Upper lobe of left lung (tissue), 6 donors: ENCODE measurements at places on chromosomes 1 and 21. TPM values are rescaled to one million over a fixed set of nuclear protein-coding genes. Genes with fewer than 3 reads are reported as not detected.

ESRRG gene
- 1.1 TPM for total RNA-seq

AIDA gene
- 104 TPM for total RNA-seq

GRCh38 chr1:245693116-245693793, 538.5 kb downstream of the KIF26B start:
- H3K27me3 ChIP-seq = no peaks in the 10 kb centered on the region
- no peaks in the 10 kb centered on the region for H3K4me1 ChIP-seq
- no peak overlapping the region for H3K4me3 ChIP-seq
- H3K36me3 ChIP-seq = no peaks in the 10 kb centered on the region

DNA sequence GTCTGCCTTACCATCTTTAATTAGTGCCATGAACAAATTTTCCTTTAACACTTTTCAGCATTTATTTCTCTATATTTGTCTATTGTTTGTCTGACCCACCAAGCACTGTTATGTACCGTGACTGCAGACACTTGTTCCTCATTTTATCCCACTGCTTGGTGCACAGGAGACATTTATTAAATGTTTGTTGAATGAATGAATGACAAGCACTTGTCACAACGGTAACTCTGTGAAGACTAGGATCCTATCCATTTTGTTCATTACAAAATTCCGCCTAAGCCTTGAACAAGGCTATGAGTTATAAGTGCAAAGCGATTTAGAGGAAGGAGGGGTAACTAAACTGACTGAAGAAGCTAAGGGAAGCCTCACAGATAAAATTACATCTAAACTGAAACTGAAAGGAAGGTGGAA, 379 bp upstream of the STRIP1 start:
- H3K4me3 ChIP-seq = peak overlapping the region; percentile 85
- peak overlapping the region; percentile 89 for H3K27ac ChIP-seq
- H3K27me3 ChIP-seq = no peaks in the 10 kb centered on the region
- peaks cover 13% of the 10 kb centered on the region for H3K4me1 ChIP-seq

DNA sequence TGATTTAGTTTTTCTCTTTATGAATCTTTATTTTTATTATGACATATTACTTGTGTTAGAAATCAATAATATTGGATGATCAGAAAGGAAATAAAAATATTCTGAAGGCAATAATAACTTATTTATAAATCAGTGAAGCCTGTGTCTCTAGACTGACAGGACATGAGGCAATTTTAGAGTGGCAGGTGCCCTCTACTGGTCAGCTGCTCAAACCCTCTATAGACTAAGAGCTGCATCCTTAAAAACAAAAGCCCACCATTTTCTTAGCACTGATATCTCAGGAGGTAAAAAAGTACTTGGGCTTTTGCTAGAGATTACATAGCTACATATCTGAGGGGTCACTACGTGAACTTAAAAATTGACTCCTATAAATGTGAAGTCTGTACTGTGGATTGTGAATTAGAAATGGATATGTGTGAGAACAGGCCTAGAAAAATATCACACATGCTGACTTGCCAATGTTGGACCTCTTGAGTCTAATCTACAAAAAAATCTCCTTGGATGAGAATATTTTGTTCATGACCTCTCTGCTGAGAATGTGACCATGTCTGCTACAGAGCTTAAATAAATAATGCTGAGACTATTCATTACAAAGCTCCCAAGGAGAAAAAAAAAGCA, 597.9 kb upstream of the ADAMTS5 start:
- DNase-seq = no peak
- H3K4me1 ChIP-seq = no peaks in the 10 kb centered on the region
- H3K36me3 ChIP-seq = no peaks in the 10 kb centered on the region
- no peak overlapping the region for H3K27ac ChIP-seq

DNA sequence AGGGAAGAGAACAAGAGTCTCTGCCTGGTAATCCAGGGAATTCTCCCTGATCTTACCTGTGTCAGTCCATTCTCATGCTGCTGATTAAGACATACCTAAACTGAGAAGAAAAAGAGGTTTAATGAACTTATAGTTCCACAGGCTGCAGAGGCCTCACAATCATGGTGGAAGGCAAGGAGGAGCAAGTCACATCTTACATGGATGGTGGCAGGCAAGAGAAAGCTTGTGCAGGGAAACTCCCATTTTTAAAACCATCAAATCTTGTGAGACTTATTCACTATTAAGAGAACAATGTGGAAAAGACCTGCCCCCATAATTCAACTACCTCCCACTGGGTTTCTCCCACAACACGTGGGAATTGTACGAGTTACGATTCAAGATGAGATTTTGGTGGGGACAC, 34.2 kb upstream of the LRRC8B start:
- H3K27me3 ChIP-seq = no peaks in the 10 kb centered on the region
- H3K27ac ChIP-seq = no peak overlapping the region
- H3K36me3 ChIP-seq = no peaks in the 10 kb centered on the region
- no peak for DNase-seq

CNTN2 gene
- total RNA-seq = not detected

DNA sequence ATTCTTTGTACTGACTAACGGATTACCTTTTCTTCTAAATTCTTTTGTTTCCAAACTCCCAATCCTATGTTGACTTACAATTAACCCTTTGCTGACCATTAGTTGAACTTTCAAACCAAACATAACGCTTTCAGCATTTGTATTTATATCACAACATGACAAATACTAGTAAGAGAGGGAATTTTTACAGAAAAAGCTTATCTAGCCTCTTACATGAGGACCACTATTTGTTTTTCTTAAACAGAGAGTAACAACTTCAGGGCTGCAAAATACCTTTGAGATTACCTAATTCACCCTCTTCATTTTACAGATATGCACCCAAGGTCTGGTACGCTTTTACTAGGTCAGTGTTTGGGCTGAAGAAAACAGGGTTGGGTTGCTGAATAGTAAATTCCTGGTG, 45.0 kb upstream of the CXADR start:
- H3K27ac ChIP-seq = no peak overlapping the region
- no peaks in the 10 kb centered on the region for H3K4me1 ChIP-seq
- H3K4me3 ChIP-seq = no peak overlapping the region
- no peaks in the 10 kb centered on the region for H3K27me3 ChIP-seq
- H3K36me3 ChIP-seq = no peaks in the 10 kb centered on the region

- H3K36me3 ChIP-seq = no peaks in the 10 kb centered on the region
- peaks cover 7% of the 10 kb centered on the region for H3K4me1 ChIP-seq
- H3K27ac ChIP-seq = no peak overlapping the region
Measured at GRCh38 chr1:204261746-204262505, 48.1 kb upstream of the GOLT1A start.
